ENCODE measurements at places on chromosomes 5 and 9.

GRCh38 chr5:34498572-34498971 lies 157.6 kb upstream of the RAI14 start:
- ATAC-seq, result no peak

DNA sequence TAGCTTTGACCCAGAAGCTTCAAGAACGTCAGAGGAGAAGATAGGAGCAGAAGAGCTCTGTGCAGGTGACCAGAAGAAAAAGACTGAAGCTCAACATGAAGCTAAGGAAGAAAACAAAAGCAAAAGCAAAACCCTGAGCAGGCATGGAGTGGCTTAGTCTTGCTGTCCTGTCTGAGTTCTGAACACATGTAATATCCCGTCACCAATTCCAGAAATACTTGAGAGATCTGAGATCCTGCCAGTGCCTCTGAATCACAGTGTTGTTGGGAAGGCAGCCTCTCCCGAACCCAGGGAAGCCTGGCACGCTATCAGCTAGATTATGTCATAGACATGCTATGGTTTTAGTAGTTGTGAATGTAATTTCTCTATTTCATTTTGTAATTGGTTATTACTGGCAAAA lies 235.7 kb downstream of the ICE1 start:
- peak; percentile 99 for ATAC-seq

- peak; percentile 39 for ATAC-seq
These were observed 157.1 kb downstream of the PBX3 start for GRCh38 chr9:125904155-125904851.

DNA sequence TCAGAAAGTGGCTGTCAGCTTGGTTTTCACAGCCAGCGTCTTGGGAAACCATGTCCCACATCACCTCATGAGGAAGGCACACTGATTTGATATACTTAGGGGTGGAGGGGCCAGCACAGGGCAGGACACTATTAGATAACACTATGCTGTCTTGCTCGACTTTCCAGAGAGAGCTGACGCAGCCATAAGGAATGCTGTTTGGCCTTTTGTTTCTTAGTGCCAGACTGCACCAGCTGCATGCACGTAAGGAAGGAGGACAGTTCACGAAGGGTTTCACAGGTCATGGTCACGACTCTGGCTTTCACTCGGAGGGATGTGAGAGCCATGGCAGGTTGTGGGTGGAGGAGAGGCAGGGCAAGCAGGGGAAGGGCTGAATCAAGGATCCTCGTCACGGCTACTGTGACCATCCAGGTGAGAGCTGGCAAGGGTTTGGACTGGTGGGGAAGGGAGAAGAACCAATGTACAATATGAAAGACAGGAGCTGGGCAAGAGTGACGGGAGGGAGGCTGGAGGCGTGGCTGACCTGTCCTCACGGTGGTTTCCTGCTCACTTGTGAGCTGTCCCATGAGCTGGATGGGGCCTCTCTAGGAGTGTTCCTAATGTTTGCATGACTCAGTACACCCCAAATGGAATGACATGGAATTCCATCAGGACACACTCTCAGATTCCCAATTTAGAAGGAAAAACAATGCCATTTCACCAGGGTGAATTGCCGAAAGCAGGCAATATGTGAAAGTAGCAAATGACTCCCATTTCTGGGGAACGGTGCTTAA lies 61.7 kb downstream of the OTULIN start:
- ATAC-seq, result no peak

All from gastroesophageal sphincter (tissue), 4 donors.